ENCODE measurements at places on chromosomes 7 and 10.

DNA sequence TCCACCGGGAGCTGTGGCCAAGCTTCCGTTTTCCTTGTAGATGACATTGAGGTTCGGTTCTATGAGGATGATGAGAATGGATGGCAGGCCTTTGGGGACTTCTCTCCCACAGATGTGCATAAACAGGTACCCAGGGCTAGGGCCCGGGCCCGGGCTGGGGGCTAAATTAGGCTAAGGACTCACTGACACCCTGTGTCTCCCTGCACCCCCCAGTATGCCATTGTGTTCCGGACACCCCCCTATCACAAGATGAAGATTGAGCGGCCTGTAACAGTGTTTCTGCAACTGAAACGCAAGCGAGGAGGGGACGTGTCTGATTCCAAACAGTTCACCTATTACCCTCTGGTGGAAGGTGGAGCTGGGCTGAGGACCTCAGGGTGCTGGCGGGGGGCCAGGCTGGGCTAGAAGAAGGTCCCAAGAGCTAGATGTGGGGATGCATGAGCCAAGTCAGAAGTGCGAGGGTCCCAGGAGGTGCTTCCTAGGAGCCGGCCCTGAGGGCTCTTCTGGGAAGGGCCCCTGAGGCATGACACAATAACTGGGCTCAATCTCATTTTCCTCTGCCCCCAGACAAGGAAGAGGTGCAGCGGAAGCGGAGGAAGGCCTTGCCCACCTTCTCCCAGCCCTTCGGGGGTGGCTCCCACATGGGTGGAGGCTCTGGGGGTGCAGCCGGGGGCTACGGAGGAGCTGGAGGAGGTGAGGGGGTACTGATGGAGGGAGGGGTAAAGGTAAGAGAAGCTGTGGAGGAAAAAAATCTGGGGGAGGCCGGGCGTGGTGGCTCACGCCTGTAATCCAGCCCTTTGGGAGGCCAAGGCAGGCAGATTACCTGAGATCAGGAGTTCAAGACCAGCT lies 2.9 kb downstream of the NFKB2 start:
- DNase-seq = no peak

DNA sequence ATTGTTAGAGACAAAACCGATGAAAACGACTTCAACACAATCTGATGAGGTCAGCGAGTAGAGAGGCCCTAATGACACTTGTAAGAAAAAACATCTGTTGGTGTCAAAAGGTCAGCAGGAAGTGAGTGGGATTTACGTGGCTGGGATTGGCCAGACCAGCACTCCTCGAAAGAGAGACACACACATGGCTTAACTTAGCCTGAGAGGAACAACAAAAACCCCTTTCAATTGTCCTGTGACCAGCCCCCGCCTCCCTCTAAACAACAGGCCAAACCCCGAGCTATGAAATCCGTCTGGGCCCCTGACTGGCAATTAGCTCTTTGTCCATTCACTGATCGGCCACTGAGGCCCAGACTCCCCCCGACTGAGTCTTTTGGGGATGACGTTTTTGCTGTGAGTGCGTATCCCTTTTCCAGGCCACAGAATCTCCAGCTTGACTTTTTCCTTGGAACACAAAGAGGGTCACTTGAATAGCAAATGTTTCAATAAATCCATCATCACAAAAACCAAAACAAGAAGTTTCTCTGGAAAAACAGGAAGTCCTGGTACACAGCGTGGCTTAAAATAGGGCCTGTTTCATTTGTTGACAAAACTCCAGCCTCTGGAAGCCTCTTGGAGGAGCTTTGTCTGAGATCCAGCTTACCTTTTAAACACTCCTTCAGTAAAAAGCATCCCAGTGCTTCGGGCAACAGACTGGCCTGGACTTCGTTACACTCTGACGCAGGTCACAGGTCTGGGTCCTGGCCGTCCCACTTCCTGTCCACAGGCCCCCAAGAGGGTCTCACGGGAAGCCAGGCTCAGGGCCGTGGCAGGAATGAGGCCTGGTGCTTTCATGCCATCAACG lies 103.0 kb downstream of the CTBP2 start:
- DNase-seq = no peak

DNA sequence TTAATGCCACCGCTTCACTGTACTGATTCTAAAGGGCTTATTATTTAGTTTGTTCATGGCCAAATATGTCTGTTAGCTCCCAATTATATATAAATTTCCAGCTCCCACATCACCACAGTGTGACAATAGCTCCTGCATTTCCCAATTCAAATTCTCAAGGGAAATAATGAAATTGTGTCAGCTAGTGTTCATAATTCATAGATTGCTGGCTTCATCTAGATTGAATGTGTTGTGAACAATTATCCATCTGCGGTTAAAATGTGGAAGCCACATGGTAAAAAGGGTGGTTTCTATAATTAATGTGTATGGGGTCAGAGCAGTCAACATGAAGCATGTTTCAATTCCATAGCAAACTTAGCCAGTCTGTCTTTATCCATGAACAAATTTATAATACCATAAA lies 154.3 kb downstream of the SEMA3E start:
- no peak for DNase-seq

GRCh38 chr10:110972231-110973134 lies 53.1 kb downstream of the SHOC2 start:
- no peak for DNase-seq

- DNase-seq = no peak
Observed at GRCh38 chr10:21497177-21497807, 28.2 kb downstream of the SKIDA1 start.

GRCh38 chr7:30436518-30436917 lies 42.1 kb downstream of the NOD1 start:
- no peak for DNase-seq

GRCh38 chr10:79404231-79404609 lies 41.2 kb downstream of the ZCCHC24 start:
- no peak for DNase-seq

GRCh38 chr7:20417260-20417659 lies 86.6 kb downstream of the ITGB8 start:
- DNase-seq = no peak

GRCh38 chr7:134723892-134724291 lies 55.5 kb upstream of the CALD1 start:
- no peak for DNase-seq

GRCh38 chr7:139189357-139189756 lies 41.7 kb upstream of the UBN2 start:
- DNase-seq = no peak

GRCh38 chr7:90404777-90405176 lies 1.5 kb downstream of the CLDN12 start:
- no peak for DNase-seq

- DNase-seq = no peak
Observed at GRCh38 chr10:13949844-13950542, 363.2 kb downstream of the PRPF18 start.

DNA sequence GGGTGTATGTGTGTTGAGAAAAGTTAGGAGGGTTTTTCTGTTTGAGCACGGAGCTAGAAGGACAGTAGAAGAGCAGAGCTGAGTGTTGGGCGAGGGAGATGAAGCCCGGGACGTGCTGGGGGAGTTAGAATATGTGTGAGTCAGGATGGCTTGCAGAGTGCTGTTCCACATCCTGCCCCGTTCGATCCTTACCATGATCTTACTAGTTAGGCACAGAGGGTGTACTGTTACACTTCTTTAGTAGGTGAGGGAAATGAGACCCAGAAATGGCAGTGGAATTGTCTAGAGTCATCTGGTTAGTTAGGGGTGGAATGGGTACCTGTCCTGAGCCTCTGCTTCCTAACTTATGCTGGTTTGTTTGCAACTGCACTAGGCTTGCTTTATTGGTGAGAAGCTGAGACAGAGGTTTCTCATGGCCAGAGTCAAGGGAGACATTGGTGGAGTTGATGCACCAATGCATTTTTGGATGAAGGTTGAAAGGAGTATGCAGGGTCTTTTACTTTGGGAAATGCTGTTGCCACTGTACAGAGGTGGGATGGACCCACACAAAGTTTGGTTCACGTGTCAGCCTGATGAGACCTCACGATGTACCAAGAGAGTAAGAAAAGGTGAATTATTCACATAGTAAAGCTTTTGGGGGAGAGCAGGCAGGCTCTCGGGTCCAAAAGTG lies 42.4 kb downstream of the CCNY start:
- no peak for DNase-seq

DNA sequence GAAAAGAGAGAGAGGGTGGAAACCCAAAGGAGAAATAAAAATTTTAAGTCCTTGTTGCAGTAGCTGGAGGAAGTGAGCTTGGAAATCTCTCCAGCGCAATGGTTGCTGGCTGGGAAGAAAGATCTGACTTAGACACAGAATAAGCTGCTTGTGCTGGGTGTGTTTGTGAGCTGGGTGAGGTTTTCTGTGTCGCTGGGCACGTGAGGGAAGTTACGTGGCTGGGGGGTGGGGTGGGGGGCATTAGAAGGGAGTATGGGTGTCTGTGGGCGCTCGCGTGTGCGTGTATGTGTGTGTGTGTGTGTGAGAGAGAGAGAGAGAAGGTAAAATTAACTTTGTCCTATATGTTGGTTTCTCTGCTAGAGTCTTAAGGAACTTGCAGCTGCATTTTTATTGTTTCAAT lies 11.6 kb downstream of the TCF7L2 start:
- no peak for DNase-seq

DNA sequence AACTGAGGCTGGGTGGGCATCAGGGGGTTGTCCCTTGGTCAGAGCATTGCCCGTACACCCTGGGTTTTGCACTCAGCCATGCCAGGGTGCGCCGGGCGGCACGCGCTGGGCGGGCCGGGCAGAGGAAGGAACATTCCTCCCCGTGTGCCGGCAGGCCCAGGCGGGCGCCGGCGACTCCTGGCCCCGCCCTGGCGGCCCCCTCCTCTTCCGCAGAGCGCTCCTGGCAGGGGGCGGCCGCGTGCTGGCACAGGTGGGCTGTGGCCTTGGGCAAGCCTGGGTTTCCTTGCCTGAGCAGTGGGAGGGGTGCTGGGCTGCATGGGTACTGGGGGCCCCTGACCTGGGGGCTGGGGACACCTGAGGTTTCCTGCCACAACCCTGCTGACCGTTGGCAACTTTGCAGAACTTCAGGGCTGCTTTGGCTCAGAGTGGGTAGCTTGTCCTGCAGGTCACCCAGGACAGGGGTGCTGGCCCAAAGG lies 3.9 kb downstream of the LFNG start:
- DNase-seq = no peak

DNA sequence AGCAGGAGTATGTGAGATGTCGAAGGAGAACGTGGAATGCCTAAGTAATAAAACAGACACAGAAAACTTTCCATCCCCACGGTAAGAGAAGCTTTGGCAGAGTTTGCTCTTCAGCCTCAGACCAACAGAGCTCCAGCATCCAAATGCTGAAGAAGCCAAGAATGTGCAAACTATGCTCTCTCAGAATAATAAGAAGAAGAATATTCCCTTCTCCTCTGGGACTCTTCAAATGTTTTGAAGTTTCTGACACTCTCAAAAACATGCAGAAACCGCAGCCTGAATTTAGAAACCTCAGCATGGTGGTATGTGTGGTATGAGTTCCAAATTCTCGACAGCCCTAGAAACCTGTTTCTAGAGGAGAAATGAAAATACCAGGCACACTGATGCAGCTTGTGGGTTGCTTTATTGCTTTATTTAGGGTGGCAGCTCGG lies 113.3 kb downstream of the KCNMA1 start:
- DNase-seq = no peak

GRCh38 chr10:97399843-97400545 lies 1.1 kb downstream of the RRP12 start:
- DNase-seq = peak; percentile 36

DNA sequence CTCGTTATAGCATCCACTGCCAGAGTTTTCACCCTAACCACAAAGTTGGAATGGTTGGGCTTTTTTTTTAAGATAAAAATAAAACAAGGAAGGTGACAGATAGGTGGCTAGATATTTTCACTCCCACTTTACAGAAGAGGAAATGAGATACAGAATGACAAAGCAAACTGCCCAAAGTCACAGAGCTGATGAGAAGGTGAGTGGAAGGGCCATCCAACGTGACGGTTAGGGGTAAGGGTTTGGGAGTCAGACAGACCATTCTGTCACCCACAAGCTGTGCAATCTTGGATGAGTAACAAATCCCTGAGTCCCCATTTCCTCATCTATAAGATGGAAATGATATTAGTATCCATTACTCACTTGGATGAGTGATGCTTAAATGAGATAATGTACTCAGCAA lies 106.9 kb upstream of the PDLIM1 start:
- no peak for DNase-seq

DNA sequence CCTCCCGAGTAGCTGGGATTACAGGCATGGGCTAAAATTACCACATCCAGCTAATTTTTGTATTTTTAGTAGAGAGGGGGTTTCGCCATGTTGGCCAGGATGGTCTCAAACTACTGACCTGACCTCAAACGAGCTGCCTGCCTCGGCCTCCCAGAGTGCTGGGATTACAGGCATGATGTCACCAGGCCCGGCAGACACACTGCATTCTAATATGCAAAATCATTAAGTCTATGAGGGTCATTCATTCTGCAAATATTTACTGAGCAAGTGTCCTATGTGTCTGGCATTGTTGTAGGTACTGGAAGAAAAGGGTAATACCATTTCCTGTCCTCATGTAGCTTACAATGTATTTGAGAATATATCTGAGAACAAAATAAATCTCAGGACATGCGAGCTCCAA lies 2.7 kb downstream of the PUS7 start:
- no peak for DNase-seq

DNA sequence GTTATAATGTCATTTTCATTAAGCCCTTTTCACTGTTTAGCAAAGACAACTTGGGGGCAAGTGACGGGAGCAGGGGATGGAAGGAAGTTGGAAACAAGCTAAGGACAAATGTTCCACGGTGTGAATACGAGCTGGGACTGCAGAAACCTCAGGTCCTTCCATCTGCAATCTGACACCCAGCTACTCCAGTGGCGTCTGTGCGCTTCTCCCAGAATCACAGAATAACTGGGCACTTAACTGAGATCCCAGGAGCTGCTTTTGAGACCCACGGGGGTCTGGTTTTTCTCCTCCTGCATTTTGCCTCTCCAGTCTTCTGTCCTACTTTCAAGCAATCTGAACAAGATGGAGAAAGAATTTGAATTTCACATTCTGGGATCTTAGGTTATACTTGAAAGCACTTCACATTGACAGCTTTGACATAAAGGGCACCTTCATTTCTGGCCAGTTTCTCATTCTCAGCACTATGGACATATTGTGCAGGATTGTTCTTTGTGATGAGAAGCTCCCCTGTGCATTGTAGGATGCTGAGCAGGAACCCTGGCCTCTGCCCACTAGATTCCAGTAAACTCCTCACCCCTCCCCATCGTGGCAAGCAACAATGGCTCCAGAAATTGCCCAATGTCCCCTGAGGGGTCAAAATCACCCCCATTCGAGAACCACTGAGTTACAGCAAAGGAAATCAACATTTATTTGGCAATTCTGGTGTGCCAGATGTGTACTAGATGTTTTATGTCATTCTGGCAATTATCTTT lies 194.1 kb downstream of the CACNB2 start:
- no peak for DNase-seq

GRCh38 chr7:51335057-51335456 lies 18.4 kb upstream of the COBL start:
- no peak for DNase-seq

DNA sequence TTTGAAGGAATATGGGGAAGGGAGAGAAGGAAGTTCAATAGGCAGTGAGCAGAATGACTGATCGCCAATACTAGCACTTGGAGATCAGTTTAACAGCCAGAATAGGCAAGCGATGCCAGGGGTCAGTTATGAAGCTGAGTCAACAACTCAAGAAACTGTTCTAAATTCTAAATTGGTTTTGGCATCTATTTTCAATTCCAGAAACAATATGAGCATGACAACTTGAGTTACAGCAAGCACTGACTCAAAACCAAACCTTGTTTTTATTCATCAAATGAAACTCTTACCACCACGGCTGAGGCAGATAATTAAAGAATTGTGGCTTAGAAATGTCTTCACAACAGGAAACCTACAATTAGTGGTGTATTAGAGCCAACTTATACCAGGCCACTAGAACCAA lies 180.5 kb upstream of the ASAH2 start:
- DNase-seq = no peak
